ENCODE measurements at places on chromosomes 12 and 14.
A peak's percentile ranks its signal among the peaks of the same experiment; 100 is the strongest.

GRCh38 chr12:54225666-54226065 is 36.9 kb upstream of the SMUG1 start:
- DNase-seq, result no peak

DNA sequence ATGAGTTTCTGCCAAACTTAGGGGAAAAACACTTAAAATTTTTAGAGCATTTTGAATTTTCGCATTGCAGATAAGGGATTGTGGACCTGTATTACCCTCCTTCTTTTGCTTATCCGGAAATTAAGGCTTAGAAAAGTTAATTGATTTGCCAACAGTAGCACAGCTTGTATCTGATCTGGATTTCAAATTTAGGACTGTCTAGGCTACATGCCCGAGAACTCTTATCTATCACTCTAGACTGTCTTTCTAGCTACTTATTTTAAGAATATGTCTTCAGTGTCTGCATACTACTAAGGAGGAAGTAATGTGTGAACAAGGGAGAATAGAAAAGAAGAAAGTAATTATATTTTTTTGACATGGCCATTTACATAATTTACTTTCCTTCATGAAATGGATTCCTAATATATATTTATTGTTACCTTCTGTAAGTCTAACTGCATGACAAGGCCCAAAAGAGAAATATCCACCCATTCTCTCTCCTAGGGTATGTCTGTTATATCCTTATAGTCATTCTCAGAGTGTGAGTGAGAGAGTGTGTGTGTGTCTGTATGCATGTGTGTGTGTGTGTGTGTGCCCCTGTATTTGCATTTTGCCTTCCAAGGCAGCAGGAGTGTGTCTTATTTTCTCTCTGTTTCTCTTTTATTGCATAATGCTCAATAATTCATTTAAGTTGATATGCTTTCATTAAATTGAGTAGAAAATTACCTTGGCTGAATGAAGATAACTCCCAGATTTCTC is 132.1 kb downstream of the SLC5A8 start:
- DNase-seq, result no peak

- no peak for DNase-seq
Measured at GRCh38 chr12:119687879-119688278, 19.9 kb downstream of the PRKAB1 start.

GRCh38 chr12:40801082-40801481 is 108.8 kb downstream of the CNTN1 start:
- DNase-seq, result no peak

GRCh38 chr12:66149702-66150398 is 19.3 kb upstream of the LLPH start:
- DNase-seq, result no peak

GRCh38 chr14:33451211-33451610 is 499.7 kb downstream of the EGLN3 start:
- no peak for DNase-seq

- no peak for DNase-seq
Measured at GRCh38 chr14:89807892-89808291, 146.6 kb downstream of the EFCAB11 start.

- no peak for DNase-seq
Measured at GRCh38 chr12:100565987-100566545, 7.4 kb upstream of the GAS2L3 start.

DNA sequence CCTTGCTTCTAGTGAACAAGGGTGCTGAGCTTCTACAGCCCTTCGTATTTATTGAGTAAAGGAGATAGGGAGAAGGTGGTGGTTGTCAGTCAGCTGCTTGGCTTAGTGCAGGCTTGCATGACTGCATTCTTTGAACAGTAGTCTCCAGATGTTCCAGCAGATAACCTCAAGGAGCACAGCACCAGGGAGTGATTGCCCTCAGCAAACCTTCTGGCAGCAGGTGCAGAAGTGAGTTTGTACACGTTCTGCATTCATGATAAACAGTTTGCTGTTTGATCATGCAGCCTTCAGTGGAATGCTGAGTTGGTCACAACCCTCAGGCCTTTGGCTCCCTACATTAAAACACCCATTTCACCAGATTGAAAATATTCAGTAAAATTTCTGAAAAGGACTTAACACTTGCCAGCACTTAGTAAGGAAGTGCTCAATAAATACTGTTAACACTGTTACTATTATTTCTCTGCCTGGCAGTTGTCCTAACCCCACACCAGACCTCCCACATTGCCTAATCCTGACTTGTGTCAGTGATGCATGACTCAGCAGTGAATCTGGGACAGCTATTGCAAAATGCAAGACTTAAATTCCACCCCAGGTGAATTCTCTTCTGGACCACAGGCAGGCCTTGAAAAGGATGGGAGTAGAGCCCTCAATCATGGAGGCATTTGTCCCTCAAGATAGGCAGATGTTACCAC is 18.9 kb upstream of the CARMIL3 start:
- no peak for DNase-seq

DNA sequence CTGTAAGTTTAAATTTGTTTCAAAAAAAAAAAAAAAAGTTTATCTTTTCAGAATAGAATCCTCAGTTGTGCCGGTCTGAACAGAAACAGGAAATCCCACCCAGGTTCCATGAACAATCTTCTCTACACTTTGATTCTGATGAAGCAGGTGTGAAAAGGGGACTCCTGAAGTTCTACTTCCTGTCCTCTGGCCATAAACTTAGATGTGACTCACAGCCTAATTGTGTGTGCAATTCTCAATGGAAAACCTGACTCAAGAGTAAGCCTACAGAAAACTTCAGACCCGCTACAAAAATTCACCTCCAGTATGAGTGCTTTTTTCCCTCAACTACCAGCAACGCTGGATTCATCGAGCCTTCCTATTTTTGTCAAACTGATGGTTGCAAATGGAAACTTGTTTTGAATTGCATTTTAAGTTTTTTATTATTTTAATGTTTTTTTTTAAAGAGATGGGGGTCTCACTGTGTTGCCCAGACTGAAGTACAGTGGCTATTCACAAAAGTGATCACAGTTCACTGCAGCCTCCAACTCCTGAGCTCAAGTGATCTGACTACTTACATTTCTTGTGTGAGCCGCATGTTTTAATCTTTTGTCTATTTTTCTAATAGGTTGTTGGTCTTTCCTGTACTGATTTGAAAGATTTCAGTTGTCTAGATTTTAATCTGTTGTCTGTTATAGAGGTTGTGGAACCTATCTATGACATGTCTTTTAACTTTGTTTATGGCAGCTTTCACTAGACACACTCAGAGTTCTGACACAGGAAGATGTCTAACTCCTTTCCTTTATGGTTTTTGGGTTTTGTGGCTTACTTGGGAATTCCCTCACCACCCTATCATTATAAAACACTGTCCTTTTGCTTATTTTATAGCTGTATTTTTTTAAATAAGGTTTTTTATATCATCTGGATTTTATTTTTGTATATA is 37.6 kb downstream of the ATG14 start:
- DNase-seq, result peak; percentile 23

GRCh38 chr14:66746316-66747006 is 238.5 kb downstream of the GPHN start:
- DNase-seq, result no peak

- no peak for DNase-seq
Measured at GRCh38 chr14:75605916-75606315, 27.5 kb downstream of the FLVCR2 start.

GRCh38 chr12:29991924-29992323 is 208.2 kb upstream of the TMTC1 start:
- DNase-seq, result no peak

- no peak for DNase-seq
Measured at GRCh38 chr12:93970900-93971688, 177.3 kb upstream of the PLXNC1 start.

GRCh38 chr12:99455350-99456035 is 192.1 kb upstream of the GARIN6 start:
- no peak for DNase-seq

DNA sequence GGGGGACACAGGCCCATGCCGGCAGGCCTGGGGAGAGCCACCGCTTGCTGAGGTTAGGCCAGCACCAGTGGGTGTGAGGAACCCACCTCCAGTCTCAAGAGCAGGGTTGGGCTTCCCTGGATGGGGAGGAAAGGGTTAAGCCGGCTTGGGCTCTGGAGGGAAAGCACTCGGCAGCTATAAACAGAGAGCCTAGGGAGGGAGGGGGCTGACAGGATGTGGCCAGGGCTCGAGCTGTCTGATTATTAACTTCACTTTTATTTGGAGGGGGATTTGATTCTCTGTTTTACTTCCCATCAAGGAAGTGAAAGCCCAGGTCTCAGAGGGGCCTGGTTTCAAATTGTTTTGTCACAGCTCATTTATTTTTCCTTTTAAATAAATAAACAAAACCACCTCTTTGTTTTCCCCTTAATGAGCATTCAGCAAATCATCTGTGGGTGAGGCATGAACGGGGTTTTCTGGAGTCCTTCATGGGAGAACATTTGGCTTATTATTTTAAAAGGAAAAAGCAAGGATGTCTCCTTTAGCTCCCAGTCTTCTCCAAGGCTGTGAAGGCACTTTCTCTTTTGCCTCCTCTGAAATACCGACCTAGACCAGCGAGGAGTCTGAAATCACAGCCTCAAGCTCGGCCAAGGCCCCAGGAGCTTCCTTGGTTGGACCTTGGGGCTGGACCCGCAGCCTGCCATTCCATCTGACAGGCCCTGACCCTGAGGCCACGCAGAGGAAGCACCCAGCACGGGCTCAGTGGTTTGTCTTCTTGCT is 21.9 kb upstream of the ZFP36L1 start:
- peak; percentile 62 for DNase-seq

DNA sequence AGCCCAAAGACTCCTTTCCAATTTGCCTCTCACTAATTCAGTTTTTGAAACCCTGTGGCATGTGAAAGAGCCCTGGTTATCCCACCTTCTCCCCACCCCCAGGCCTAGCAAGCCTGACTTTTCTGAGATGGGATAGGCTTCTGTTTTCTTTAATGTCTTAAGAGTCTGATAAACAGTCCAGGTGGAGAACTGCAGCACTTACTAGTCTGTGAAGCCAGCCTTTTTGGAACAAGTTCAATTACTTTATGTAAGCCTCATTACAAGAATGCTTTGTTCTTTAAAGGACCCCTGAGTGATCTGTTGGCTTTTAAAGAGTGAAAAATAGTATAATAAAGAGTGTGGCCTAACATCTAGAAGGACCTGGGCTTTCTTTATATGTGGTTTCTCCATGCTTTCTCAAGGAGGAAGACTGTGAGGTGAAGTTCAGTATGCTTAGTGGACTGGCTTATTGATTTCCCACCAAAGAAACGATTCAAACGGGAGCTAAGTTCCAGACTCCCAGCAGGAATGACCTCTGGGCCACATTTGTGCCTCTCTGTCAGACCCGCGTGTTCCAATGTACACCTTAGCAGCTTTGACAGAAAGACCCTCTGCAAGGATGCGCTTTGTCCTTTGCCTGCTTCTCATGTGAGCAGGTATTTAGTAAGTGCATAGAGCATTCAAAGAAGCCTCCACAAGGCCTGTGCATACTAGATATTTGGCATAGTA is 129.5 kb downstream of the DAAM1 start:
- DNase-seq, result no peak

DNA sequence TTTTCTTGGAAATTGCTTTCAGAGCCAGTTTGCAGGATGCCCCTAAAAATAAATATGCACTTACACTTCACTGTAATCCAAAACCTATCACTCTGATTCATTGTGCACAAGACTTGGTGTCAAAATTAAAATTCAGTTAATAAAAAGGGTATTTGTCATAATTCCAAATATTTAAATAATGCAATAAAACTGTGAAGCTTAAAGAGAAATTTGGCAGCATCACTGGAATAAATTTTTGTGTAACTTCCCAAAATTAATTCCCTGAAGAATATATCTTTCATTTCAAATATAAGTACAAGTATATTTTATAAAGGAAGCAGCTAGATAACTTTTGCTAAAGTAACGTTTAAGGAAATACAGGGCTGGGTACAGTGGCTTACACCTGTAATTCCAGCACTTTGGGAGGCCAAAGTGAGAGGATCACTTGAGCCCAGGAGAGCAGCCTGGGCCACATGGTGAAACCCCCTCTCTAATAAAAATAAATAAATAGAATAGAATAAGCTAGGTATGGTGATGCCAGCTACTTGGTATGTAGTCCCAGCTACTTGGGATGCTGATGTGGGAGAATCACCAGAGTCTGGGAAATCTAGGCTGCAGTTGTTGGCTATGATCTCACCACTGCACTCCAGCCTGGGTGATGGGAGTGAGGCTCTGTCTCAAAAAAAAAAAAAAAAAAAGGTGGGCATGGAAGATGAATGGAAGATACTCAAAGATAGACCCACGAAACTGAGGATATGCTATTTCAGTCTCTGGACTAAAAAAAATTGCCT is 233.8 kb downstream of the FBXL14 start:
- DNase-seq, result no peak

DNA sequence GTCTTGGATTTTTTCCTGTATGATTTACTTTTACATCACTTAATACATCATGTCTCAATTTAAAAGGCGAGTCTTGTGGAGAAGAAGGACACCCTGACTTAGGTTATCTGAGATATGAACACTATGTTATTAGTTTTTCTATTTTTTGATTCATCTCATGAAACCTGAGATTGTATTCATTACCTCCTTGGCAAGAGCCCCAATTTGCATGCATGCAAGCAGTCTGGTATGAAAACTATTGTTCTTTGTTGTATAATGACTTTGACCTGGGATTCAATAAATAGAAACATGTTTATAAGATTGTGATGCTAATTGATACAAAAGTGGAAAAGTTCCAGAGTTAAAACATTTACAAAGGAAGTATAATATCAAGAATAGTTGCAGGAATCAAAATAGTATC is 576.1 kb downstream of the NOVA1 start:
- DNase-seq, result no peak

DNA sequence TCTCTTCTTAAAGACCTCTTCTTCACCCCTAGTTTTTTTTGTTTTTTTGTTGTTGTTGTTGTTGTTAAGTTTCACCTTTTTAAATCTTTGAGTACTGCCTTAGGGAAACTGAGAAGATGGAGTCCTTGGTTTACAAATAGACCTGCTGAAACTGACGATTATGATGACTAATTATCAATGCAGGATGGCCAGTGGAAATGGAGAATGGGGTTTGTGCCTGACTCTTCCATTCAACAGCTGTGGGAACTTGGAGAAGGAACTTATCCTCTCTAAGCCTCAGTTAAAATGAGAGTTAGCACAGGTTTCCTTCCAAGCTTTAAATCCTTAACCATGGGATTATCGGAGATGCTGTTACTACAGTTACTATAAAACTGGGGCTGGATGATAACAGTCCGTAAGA is 66.7 kb upstream of the PNMA1 start:
- no peak for DNase-seq
